ENCODE measurements at places on chromosomes 7 and 10.
A peak's percentile ranks its signal among the peaks of the same experiment; 100 is the strongest.

- DNase-seq, result no peak
Observed at GRCh38 chr7:47373871-47374451, 207.9 kb downstream of the TNS3 start.

- no peak for DNase-seq
Observed at GRCh38 chr10:19952224-19953010, 136.2 kb downstream of the PLXDC2 start.

DNA sequence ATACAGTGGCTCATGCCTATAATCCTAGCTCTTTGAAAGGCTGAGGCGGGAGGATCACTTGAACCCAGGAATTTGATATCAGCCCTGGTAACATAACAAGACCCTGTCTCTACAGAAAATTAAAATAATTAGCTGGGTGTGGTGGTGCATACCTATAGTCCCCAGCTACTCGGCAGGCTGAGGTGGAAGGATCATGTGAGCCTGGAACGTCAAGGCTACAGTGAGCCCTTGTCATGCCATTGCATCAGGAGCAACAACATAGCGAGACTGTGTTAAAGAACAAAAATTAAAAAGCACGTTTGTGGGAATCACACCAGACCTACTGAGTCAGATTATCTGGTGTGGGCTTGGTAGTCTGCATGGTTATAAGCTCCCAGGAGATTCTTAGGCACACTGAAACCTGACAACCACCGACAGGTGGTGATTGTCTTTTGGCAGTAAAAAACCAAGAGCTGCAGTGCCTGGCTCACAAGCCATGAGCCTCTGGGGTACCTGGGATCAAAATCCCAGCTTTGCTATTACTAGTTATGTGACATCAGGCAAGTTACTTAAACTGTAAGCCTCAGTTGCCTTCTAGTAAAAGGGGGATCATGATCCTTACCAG lies 146.9 kb downstream of the SND1 start:
- no peak for DNase-seq

- peak; percentile 44 for DNase-seq
Observed at GRCh38 chr10:80158598-80159127, 26.1 kb downstream of the PLAC9 start.

DNA sequence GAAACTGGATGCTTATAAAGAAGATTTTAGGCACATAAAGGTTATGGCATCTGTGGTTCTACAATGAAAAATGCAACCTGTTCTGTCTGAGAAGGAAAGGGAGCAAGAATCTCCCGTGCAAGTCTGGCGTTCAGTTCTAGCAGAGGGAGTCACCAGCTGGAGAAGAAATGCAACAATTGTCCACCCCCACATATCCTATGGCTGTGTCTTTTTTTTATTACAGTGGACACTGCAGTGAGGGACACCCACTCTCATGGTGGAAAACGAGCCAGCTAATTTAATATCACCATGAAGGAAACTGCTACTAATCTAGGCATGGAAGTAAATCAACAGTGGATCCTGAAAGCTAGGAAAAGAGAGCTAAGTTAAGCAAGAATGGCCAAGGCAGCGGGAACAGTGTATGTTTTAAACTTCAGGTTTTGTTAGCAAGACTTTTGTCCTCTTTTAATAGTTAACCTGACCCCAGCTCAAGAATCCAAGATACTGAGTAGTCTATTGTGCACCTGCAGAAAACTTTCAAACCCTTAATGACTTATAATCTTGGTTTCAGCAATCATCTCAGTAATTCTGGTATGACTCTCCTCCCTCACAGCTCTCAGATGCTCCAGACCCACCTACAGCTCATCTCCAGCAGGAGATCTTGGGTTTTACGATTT lies 149.3 kb downstream of the FGFR2 start:
- no peak for DNase-seq

- DNase-seq, result no peak
Observed at GRCh38 chr10:21230219-21230618, 295.3 kb downstream of the SKIDA1 start.

- no peak for DNase-seq
Observed at GRCh38 chr7:152762056-152762455, 2.5 kb downstream of the ACTR3B start.

- DNase-seq, result no peak
Observed at GRCh38 chr10:122499012-122499411, 37.7 kb downstream of the HTRA1 start.

DNA sequence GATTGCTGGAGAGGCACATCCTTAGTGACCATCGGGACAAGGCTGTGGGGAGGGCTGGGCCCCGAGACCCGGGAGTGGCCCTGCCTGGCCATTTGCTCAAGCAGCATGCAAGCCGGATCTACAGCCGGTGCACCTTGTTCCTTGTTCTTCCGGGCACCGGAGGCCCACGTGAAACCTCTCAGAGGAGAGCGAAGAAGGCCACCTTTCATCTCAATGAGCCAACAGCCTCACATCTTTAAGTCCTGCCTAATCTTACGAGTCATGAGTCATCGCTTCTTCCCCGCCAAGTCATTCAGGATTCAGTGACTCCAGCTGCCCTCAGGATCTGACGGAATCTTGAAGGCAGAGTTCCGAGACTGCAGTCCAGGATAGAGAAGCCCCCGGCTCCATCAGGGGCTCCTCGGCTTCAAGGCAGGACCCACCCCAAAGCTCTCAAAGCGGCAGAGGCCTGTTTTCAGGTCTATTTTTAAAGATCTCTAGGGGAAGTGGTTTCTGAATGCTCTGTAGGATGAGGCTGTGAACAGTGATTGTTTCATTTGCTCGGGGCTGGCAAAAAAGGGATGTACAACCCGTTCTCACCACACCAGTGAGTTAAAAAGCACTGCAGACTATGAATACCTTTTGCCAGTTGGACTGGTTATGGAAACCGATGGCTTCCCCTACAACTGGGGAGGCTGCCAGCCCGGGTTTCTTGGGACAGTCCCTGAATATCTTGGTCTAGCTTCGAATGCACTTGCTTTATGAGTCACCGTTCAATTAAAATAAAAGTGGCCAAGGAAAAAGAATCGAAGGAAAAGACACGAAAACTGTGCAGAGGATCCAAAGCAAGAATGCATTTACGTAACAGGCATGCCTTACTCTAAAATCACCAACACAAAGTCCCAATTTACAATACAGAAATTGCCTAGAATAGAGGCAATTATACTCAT lies 57.2 kb upstream of the ECHDC3 start:
- DNase-seq, result peak; percentile 80

DNA sequence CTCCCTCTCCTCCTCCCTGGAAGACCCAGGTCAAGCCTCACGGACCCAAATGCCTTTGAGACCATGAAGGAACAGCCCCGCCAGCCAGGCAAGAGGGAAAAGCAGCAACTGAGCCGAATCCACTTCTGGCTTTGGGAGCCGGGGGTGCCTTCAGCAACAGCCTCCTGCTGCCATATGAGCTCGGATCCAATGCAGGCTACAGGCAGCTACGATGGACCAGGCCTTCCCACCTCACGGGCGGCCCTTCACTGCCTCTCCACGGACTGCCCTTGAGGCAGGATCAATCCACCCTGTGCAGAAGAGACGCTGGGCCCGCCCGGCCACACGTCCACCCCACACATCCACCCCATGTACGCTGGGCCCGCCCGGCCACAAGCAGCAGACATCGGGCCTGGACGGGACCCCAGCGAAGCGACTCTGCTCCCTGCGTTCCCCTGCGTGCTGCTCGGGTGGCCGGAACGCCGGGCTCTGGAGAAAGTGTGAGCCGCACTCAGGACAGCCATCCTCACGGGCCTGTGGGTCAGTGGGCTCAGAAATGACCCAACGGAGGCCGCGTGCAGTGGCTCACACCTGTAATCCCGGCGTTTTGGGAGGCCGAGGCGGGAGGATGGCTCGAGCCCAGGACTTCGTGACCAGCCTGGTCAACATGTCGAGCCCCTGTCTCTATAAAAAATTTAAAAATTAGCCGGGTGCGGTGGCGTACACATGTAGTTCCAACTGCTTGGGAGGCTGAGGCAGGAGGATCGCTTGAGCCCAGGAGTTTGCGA lies 82.0 kb downstream of the FOXL3 start:
- no peak for DNase-seq

- no peak for DNase-seq
Observed at GRCh38 chr10:110303681-110304080, 1.0 kb downstream of the SMNDC1 start.
